ENCODE measurements at places on chromosomes 1 and 21. TPM values are rescaled to one million over a fixed set of nuclear protein-coding genes. Genes with fewer than 3 reads are reported as not detected.

Gene FAM167B
- total RNA-seq: 2.3 TPM

Gene LYPD8
- total RNA-seq: not detected

Gene EPHA8
- 0.05 TPM for total RNA-seq

Gene LCE1F
- total RNA-seq: not detected

Gene TMPRSS2
- 786 TPM for total RNA-seq

Gene FASLG
- not detected for total RNA-seq

Gene MTARC1
- total RNA-seq: 5.7 TPM

Gene TRABD2B
- total RNA-seq: 2.1 TPM

Gene SPATA45
- not detected for total RNA-seq

Gene RSPO1
- total RNA-seq: 1.6 TPM

Gene GRIK1
- total RNA-seq: 0.36 TPM

Gene BMP8A
- total RNA-seq: 9.4 TPM

Gene PCP4L1
- total RNA-seq: 7.6 TPM

Gene ITLN2
- total RNA-seq: 2.4 TPM

Gene ID3
- total RNA-seq: 184 TPM

Gene KDF1
- total RNA-seq: 14.0 TPM

Data from prostate gland (tissue), 2 donors.